ENCODE measurements at places on chromosomes 5 and 9.

GRCh38 chr9:138044485-138045383, 167.2 kb downstream of the CACNA1B start:
- DNase-seq: no peak

DNA sequence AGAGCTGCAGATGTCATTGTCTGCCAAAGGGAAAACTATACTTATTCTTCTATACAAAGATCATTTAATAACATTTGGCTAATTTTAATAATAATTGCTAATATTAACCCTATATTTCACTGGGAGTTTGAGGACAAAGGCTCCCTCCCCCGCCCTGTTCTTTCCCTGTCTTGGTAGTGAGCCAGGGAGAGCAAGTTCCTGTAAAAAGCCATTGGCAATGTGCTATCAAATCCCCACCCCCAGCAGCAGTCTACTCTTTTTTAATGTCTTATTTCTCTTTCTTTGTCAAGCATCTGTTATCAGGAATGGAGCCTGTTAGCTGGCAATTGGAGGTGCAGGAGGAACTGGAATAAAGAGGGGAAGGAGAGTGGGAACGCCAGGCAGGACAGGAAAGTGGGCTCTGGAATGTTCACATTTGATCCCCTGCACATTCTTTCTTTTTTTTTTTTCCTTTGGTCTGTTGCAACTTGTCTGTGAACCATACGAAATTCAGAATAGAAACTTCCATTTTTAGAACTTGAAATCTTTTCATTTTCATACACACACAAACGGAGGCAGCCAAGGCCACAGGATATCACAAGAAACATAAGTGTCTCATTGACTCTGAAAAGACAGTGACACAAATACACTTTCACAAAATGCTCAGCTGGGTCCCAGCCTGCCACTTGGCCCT, 664.8 kb upstream of the ZNF608 start:
- DNase-seq: no peak

DNA sequence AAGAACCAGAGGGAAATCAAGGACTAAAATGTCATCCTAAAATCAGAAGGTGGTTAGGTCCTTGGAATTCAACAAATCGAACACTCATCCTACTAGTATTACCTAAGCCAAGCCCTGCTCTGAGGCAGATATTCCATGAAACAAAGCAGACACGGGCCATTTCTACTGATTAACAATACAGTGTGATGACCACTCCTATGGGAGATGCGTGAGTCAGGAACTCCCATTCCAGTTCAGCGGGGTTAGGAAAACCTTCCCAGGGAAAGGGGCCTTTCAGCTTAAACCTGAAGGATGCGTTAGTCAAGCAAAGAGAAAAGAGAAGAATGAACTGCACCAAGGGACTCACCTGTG, 117.8 kb upstream of the LHFPL2 start:
- DNase-seq: no peak

DNA sequence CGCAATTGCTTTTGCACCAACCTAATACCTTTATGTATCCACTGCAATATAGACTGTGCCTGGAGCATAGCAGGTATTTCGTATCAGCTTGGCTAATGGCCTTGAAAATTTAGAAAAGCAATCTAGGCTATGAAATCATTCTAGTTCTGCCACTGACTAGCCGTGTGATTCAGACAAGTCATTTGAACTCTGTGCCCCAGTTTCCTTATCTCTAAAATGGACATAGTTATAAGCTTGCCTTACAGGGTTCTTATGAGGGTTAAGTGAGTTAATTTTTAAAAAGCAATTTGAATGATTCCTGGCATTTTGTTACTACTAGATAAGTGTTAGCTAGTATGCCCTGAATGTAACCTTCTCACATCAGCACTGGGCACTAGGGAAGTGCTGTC, 80.5 kb upstream of the PUM3 start:
- no peak for DNase-seq

DNA sequence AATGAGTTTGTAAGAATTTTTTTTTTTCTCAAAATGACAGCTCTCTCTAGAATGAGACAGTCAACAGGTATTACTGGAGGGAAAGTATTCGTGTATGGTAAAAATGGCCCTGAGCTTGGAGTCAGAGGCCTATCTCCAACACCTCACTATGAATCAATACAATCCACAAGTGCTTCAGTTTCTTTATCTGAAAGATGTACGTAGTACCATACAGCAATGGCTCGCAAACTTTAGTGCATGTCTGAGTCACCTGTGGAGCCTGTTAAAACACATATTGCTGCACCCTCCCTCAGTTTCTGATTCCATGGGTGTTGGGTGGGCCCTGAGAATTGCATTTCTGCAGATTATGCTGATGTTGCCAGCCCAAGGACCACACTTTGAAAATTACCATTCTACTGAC, 44.6 kb downstream of the DMRT2 start:
- no peak for DNase-seq

DNA sequence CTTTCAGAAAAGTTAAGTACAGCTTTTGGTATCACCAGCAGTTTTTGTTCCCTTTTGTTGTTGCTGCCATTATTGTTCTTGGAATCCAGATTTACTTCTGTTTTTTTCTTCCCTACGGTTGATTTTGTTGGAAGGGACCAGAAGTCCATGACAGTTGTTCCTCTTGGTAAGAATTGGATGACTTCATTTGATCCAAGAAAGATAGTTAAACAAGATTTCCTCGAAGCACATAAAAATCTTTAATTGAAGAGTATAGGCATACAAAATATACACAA, 65.4 kb downstream of the CDC42SE2 start:
- DNase-seq: no peak

GRCh38 chr5:135589152-135589551, 10.4 kb upstream of the CXCL14 start:
- DNase-seq: no peak

Data from NCI-H774 (cell line).